ENCODE measurements at places on chromosomes 1 and 21.

- DNase-seq, result no peak
Measured at GRCh38 chr1:207973898-207974568, 63.1 kb upstream of the CD34 start.

- DNase-seq, result no peak
Measured at GRCh38 chr1:23102289-23102688, 66.4 kb downstream of the LUZP1 start.

DNA sequence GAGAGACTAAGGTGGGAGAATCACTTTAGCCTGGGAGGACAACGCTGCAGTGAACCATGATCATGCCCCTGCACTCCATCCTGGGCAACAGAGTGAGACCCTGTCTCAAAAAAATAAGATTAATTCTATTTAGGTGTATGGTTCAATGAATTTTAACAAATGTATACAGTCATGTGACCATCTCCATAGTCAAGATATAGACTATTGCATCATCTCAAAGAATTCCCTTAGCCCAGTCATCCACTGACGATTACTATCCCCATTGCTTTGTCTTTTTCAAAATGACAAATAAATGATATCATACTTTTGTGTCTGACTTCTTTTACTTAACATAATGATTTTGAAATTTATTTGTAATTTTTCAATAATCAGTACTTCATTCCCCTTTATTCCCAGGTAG is 260.0 kb downstream of the LRRC7 start:
- no peak for DNase-seq

GRCh38 chr1:223870617-223871574 is 25.1 kb upstream of the TP53BP2 start:
- no peak for DNase-seq

DNA sequence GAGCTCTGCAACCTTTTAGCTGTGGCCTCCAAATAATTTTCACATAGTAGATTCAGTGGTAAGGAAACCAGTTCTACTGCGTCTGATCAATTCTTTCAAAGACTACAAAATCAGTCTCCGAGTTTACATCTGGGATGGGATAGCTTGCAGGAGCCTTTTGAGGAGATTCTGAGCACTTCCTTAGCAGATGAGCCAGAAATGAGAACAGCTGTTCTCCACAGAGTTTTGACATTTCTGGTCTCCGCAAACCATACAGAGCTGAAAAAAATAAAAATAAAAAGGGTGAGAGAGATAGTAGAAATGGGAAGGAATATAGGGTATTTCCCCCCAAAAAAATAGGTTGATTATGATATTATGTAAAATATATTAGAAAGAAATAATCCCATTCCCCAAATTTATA is 119.3 kb downstream of the LYPLAL1 start:
- no peak for DNase-seq

GRCh38 chr1:164635803-164636731 is 77.1 kb downstream of the PBX1 start:
- DNase-seq, result no peak

GRCh38 chr1:211775170-211775569 is 55.4 kb downstream of the LPGAT1 start:
- no peak for DNase-seq

- no peak for DNase-seq
Measured at GRCh38 chr1:93814795-93815340, 64.1 kb downstream of the DNTTIP2 start.

DNA sequence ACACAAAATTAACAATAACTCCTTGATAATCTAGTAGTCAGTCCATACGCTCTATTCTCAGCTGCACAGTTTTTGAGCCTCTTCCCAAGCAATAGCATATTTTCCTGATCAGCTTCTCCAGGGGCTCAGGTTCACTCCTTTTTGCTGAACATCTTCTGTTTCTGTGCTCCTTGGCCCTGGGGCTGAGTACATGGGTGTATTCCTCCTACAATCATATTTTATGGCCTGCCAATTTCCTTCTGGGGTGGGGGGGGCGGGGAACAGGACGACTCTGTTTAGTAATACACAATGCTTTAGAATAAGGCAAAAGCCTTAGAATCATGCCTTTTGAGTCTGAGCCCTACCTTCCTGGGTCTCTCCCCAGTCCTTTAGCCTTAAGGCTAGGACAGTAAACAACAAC is 8.5 kb downstream of the CLDN19 start:
- DNase-seq, result no peak

GRCh38 chr1:209010475-209011230 is 572.9 kb upstream of the CAMK1G start:
- DNase-seq, result no peak

DNA sequence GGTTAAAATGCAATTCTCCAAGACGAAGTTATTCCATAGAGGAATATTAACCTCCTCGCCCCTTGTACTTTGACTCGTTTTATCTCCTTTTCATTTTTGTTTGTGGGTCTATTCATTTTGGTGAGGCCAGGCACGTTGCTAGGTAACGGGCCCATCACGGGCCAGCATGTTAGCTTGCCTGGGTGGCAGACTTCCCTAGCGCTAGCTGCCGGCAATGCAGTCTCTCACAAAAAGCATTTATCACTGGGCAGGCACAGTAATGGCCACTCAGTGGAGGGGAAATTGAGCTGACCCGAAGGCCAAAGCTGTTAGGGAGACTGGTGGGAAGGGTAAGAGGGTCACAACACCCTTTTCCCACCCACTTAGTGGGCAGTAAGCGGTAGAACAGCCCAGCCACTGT is 234.4 kb upstream of the FOXD3 start:
- no peak for DNase-seq

DNA sequence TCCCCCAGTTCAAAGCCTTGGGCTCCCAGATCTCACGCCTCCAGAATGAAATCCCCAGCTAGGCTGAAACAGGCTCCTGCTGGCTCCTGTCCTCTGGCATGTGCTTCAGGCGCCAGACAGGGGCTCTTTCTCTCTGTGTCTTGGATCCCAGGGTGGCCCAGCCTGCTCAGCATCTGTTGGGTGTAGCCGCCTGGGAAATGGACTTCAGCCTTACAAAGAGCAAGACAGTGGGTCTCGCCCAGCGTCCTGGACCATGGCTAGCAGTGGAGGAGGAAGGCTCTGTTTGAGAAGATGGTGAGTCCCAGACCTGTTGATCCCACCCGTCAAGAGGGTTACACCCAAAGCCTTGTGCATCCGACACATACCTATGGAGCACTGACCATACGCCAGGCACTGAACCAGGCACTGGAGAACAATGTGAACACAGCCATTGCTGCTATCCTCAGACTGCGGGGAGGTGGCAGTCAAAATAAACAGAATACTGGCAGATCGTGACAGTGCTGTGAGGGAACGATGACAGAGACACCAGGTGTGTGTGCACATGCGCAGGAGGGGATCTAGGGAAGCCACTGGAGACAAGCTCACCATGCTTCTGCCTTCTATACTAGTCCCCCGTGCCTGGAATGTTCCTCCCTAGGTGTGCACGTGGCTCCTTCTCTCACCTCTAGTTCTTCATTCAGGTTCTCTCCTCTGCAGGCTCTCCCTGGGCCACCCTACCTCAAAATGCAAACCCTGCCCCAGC is 93.0 kb upstream of the GCLM start:
- no peak for DNase-seq

Measured in NCI-H1417 treated with DMSO at 0.1 percent for 48 hours (cell line).